ENCODE measurements at places on chromosomes 16 and 17. TPM values are rescaled to one million over a fixed set of nuclear protein-coding genes. Genes with fewer than 3 reads are reported as not detected.

DNA sequence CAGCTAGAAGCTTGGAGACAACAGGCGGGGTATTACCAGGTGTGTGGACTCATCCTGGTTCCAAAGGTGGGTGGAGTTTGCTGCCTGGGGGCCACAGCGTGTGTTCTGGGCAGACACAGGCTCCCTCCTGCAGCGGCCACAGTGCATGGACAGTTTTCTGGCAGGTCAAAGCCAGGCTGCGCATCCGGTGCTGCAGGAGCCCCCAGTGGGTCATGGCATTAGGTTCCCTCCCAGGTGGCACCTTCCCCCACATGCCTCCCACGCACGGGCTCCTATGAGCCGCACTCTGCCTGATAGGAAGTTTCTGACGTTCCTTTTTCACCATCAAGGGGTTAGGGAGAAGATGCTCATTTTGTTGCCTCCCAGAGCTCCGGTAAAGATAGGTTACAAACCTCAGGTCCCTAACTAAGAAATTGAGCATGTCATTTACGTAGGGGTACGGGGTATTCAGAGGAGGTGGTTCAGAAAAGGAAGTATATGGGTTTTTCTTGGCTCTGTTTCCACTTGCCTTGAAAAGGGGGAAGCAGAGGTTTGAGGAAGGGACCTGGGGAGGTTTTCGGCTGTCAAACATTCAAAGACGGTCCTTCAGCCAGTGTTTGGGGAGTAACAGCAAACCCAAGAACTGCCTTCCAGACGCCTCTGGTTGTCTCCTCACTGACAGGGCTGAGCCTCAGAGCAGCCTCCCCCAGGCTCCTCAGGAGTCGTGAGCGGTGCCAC lies 32.7 kb upstream of the NAT9 start:
- DNase-seq = no peak

DNA sequence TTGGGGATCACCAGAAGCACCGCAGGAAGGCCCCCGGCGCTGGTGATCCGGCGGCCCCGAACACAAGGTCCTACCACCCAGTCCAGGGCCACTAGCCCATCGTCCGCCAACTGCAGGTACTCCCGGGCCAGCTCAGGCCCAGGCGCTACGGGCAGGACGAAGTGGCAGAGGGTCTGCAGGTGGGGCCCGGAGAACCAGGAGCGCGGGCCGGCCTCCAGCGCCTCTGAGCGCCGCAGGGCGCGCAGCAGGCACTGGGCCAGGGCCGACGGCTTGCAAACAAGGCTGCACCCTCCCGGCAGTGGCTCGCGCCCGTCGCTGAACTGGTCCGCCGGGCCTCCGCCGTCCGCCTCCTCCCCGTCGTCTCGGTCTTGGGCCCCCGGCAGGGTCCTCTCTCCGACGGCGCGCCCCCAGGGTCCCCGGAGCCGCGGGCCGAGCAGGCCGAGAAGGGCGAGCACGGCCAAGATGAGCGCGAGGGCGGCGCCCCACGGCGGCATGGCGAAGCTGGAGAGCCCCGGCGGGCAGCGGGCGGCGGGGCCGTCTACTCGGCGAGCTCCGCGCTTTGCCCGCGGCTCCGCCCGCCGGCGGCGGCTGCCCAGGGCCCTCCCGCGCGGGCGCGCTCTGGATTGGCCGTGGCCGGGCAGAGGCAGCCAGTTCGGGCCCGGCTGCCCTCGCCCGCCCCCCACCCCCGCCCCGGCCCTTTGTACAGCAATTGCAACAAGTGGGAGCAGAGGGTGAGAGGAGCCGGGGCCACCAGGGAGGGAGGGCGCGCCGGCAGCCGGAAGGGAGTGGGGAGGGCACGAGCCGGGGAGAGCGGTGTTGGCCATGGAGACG lies at the start of gene ABHD15:
Gene ABHD15 (minus strand): TSS at position 565 of the 831 bp plus-strand sequence. CDS start 71 bp downstream, at position 494.
- DNase-seq = no peak

DNA sequence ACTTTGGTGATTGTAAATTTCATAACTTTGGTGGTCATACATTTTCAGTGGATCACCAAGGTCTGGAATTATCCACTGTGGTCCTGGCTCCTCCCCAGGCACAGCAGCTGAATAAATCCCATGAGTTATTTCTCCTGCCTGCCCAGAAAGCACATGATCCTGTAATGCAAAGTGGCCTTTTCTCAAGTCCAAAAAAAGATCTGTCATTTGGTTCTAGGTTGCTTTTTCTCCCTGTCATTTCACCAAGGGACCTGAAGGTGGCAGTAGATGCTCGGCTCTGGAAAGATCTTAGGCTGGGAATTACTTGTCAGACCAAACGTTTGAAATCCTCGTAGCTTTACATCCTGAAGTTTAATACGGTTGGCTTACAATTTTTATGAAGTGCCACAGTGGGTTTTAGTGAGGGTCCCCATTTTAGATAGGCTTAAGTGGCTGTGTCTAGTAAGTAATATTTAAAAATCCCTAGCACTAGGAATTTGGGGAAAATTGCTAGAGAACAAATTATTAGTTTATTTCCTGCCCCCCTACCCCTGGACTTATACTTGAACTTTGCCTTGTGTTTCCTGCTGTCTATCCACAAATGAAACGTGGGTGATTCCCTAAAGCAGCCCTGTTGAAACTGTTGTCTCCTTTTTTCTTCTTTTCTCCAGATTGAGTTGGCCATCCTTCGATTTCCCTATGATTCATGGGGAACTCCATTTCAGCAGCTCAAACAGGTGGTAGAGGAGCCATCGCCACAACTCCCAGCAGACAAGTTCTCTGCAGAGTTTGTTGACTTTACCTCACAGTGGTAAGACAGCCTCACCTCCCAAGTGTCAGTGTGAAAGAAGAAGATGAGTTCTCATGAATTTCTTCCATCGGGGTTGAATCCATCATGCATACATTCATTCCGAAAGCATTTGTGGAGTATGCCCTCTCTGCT lies 111.7 kb downstream of the MAP2K6 start:
- DNase-seq = no peak

DNA sequence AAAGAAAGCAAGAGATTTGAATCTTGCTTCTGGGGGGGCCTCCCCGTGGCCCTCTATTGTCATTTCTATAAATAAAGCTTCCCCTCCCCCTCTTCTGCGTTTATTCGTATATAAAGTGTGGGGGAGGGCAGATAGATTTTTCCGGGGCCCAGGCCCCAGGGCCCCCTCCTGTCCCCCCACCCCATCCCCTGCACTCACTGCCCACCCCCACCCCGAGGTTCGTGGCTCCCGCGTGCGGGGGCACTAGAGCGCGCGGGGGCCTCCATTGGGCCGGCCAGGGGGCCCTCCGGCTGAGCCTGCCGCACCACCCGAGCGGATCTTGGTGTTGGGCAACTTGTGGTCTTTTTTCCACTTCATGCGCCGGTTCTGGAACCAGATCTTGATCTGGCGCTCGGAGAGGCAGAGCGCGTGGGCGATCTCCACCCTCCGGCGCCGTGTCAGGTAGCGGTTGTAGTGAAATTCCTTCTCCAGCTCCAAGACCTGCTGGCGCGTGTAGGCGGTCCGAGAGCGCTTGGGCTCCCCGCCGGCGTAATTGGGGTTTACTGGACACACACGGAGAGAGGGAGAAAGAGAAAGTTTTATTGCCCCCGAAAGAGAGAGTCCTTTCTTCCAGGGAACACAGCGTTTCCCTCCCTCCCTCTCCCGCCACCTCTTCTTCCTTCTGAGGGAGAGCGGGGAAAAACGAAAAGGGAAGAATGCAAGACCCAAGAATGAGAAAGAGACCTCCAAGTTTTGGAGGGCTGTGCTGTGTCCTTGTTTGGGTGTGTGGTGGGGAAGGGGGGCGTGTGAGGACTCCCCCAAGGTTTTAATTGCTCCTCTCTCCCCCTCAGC lies 1.5 kb downstream of the HOXB4 start:
- no peak for DNase-seq

GRCh38 chr16:67327743-67328142 lies 1.1 kb downstream of the LRRC36 start:
- no peak for DNase-seq

DNA sequence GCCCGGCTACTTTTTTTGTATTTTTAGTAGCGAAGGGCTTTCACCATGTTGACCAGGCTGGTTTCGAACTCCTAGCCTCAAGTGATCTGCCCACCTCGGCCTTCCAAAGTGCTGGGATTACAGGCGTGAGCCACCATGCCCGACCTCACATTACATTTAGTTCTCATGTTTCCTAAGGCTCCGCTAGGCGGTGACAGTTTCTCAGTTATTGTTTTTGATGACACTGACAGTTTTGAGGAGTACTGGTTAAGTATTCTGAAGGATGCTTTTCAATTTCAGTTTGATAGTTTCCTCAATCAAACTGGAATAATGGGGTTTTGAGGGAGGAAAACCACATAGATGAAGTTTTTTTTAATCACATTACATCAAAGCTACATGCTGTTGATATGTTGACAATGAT lies 1028.5 kb downstream of the CDH8 start:
- DNase-seq = no peak

- no peak for DNase-seq
These were observed 983 bp downstream of the VAT1L start for GRCh38 chr16:77789085-77790008.

- DNase-seq = no peak
These were observed 156.4 kb downstream of the SNX29 start for GRCh38 chr16:12132850-12133440.

DNA sequence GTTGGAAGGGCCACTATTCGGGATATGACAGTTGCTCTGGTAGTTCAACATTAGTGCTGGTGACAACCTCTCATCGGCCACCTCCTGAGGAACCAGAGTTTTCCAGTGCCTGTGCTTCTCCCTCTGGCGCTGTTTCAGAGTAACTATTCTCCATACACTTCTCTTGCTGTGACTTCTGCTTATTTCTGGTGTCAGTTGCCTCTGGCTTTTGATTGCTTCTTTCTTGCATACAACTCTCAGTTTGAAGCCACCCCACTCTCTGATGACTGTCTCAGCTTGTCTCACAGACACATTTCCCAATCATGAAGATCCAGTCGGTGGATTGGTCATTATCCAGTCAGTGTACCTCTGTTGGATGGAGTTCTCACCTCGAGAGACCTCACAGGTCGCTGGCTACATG lies 3.4 kb upstream of the TM4SF5 start:
- DNase-seq = no peak

- DNase-seq = no peak
These were observed 11.9 kb upstream of the CD300E start for GRCh38 chr17:74635418-74635817.

GRCh38 chr17:80691784-80692183 lies 147.1 kb downstream of the RPTOR start:
- no peak for DNase-seq

DNA sequence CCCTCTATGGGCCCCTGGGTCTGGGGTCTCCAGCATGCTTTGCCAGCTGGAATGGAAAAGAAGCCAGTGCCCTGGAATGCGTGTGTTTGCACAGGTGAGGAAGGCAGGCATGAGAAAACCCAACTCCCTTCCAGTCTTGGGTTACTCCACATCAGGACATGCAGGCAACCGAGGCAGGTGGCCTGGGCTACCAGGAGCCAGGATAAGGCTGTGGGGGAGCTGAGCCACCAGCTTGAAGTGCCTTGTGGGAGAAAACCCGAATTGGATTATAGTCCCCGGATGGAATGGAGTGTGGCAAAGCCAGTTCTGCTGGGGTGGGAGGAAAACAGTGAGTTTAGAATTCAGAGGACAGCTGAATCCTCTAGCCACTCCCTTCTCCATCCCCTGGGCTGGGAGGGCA lies 7.2 kb downstream of the SRCIN1 start:
- peak; percentile 34 for DNase-seq

GRCh38 chr17:81390029-81390872 lies 5.0 kb upstream of the BAHCC1 start:
- no peak for DNase-seq

DNA sequence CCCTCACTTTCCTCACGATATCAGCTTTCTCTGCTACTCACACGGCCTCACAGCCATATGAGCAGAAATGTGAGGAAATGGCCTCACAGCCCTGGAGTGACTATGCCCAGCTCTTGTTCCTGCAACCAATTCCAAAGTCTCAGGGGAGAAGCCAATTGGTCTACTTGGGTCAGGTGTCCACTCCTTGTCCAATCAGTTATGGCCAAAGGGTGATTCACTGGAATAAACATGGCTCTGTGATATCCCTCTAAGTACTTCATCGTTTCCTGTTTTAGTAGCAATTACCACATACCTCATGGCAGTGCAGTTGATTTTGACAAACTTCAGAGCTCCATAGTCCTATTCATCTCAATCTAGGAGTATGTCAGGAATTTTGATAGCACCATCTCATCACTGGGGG lies 195.4 kb downstream of the KATNIP start:
- DNase-seq = no peak

DNA sequence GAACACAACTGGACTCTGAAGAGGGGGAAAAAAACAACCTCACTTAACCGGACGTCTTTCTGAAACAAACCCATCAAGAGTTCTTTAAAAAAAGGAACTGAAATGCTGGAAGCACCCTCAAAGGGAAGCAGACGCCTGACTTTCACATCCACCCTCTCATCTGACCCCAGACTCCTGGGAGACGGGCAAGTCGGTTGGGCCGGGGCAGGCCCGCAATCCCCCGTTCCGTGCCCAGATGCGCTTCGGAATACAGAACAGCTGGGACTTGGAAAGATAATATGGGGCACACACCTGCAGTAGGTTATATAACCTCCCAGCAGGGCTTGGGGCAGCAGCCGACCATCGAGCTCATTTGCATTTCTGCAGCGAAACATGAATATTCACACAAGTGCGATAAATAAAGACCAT lies 3.7 kb downstream of the ARHGAP27 start:
- no peak for DNase-seq

HSPB9 gene
- not detected for total RNA-seq

SSTR5 gene
- not detected for total RNA-seq

IL32 gene
- 621 TPM for total RNA-seq

MARCHF10 gene
- 1.3 TPM for total RNA-seq

TMEM238L gene
- not detected for total RNA-seq

GRB7 gene
- 21.2 TPM for total RNA-seq

OR1A1 gene
- not detected for total RNA-seq

TEKT1 gene
- total RNA-seq = not detected

CHTF8 gene
- total RNA-seq = 136 TPM

TRAF4 gene
- total RNA-seq = 174 TPM

ITGA2B gene
- 0.14 TPM for total RNA-seq

SNX20 gene
- not detected for total RNA-seq

Measured in kidney epithelial cell (primary cell).